ENCODE measurements at places on chromosomes 16 and 17.

DNA sequence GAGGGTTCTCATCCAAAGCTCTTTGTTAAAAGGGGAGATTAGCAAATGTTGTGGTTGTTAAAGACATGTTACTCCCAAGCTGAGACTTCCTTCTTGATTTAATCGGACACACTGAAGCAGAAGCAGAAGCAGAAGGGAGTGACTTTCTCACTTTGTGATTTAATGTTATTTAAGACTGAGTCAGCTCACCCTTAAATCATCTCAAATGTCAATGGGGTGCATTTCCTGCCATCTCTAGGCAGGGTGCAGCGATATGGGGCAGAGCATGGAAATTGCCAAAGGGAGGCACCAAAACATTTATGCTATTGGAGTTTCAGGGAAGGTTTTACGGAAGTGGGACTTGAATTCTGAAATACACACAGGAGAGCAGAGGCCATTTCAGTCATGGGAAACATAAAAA lies 283.6 kb downstream of the ABCC12 start:
- no peak for DNase-seq

GRCh38 chr17:78665952-78666920 lies 89.0 kb upstream of the DNAH17 start:
- no peak for DNase-seq

GRCh38 chr16:51509336-51509735 lies 358.3 kb upstream of the SALL1 start:
- DNase-seq = no peak

- no peak for DNase-seq
Measured at GRCh38 chr16:67304020-67304419, 22.5 kb downstream of the KCTD19 start.

GRCh38 chr16:89122322-89122851 lies 28.7 kb downstream of the ACSF3 start:
- no peak for DNase-seq

DNA sequence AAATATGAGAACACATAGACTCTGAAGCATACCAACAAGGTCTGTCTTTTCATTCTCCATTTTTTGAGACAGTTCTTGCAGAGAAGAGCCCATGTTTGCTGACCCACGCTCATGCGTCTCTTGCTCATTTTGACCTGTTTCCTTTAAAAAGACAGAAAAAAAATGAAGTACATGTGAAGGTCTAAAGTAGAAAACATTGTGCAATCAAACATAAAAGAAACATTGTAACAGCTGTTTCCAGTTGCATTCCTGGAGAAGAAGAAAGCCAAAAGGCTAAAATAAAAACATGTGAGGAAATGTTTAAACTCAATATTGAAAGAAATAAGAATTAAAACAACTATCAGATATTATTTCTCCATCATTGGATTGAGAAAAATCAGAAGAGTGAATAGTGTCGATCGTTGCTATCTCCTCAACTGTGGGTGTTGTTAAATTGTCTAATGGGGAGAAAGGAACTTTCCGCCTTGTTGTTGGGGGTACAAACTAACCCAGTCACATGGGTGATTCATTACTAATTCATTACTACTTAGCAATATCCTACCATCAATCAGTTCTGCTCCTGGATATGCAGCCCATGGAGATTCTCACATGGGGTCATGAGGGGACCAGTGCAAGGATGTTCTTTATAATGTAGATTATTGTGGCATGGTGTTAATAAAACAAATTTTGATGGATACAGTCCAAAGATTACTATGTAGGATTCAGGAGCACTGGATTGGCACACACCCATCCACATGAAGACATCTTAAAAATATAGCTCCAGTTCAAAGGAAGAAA lies 9.5 kb downstream of the ABCA9 start:
- DNase-seq = no peak

DNA sequence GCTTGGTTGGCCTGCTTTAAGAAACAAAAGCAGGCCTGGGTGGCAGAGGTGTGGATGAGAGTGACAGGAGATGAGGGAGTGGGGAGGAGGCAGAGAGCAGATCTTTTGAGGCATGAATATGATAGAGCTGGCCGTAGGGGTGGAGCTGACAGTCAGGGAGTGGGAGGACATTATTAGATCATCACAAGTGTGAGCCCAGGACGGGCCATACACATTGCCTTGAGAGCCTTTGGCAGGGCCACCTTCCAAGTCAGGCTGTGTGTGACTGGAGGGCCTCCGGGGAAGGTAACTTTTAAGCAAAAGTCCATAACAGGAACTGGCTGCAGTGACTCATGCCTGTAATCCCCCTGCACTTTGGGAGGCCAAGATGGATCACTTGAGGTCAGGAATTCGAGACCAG lies 26.3 kb downstream of the GINS3 start:
- no peak for DNase-seq

GRCh38 chr17:10091046-10091445 lies 107.4 kb downstream of the GAS7 start:
- DNase-seq = no peak

GRCh38 chr16:27235055-27235937 lies 32.0 kb downstream of the KDM8 start:
- DNase-seq = peak; percentile 52

- no peak for DNase-seq
Measured at GRCh38 chr17:41118721-41119120, 548 bp upstream of the KRTAP4-11 start.

- DNase-seq = no peak
Measured at GRCh38 chr17:39239640-39240314, 14.0 kb upstream of the STAC2 start.

- DNase-seq = peak; percentile 48
Measured at GRCh38 chr16:77794586-77794985, 6.2 kb downstream of the VAT1L start.

- peak; percentile 42 for DNase-seq
Measured at GRCh38 chr17:70110443-70110880, 35.4 kb downstream of the KCNJ16 start.

GRCh38 chr17:31695456-31696090 lies 163.5 kb downstream of the COPRS start:
- no peak for DNase-seq

- no peak for DNase-seq
Measured at GRCh38 chr17:18981642-18982424, 22.7 kb downstream of the FAM83G start.

GRCh38 chr17:64092113-64092512 lies 37.8 kb downstream of the ERN1 start:
- no peak for DNase-seq

- DNase-seq = no peak
Measured at GRCh38 chr16:4358236-4358635, 7.1 kb upstream of the PAM16 start.

DNA sequence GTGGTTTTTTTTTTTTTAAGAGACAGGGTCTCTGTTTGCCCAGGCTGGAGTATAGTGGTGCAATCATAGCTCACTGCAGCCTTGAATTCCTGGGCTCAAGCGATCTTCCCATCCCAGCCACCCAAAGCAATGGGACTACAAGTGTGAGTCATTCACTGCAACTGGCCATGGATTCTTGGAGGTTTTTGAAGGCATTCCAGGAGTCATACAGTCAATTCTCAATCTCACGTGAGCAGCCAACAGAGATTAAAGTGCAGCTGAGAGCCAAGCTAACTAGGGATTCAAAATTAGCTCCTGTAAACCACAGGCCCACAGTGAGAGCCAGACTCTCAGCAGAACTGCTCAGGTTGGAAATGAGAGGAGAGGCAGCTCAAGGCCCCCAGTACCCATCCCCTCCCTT lies 30.2 kb downstream of the XPO6 start:
- peak; percentile 75 for DNase-seq

DNA sequence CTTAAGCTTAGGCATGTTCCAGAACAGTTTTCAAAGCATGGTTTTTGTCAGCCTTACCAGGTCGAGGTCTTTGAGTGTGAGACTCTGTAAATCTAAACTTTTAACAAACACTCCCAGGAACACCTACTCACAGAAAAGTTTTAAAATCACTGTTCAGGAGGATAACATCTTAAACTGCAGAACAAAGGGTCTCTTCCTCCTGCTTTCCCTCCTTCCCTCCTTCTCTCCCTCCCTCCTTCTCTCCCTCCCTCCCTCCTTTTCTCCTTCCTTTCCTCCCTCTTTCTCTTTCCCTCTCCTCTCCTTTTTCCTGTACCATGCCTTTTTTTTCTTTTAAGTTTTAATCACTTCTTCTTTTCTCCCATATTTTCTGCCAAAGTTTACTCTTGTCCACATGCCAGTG lies 153.5 kb upstream of the MAF start:
- DNase-seq = no peak

- no peak for DNase-seq
Measured at GRCh38 chr17:82315703-82316358, 1.6 kb downstream of the CD7 start.

- no peak for DNase-seq
Measured at GRCh38 chr16:72286936-72287620, 115.1 kb upstream of the PMFBP1 start.

- DNase-seq = no peak
Measured at GRCh38 chr16:8943966-8944759, 19.5 kb downstream of the USP7 start.

DNA sequence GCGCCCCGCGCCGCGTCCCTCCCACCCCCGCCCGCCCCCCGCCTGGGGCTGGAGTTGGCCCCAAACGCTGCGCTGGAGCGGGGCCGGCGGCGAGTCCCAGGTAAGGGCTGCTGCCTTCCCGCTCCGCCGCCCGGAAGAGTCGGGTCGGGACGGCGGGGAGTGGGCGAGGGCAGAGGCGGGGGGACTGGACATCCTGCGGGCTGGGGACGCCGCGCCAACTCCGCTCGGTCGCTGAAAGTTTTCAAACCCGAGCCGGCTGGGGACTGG lies 469 bp downstream of the GPRC5C start:
- no peak for DNase-seq

GRCh38 chr17:77214743-77215142 lies 74.0 kb downstream of the SEC14L1 start:
- no peak for DNase-seq

- no peak for DNase-seq
Measured at GRCh38 chr16:11734025-11734652, 8.5 kb downstream of the TXNDC11 start.

DNA sequence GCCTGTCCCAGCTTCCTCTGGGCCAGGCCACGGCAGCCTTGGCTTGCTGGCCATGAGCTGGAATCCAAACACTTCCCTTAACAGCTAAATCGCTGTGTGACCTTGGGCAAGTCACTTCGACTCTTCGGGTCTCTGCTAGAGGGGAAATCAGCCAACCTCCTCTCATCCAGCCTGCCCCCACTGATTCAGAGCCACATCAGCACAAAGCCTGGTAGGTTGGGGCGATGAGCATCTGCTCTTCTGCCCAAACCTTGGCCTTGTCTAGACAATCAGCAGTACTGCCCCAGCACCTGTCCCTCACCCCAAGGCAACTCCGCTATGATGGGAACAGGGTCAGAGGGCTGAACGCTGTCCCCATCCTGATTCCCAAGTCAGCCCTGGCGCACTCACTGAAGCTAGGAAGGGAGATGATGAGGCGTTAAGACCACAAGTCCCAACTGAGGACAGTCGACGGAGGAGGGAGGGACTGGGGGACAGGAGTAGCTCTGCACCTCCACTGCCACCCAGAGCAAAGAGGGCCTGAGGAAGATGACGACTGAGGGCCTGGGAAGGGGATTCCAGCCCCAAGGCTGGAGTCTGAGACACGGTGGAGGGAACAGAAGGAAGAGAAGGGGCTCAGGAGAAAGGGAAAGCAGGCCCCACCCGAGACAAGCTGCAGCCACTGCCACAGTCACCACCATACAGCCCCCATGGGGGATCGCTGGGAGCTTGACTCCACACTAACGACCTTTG lies 1.3 kb downstream of the CLUH start:
- DNase-seq = no peak

DNA sequence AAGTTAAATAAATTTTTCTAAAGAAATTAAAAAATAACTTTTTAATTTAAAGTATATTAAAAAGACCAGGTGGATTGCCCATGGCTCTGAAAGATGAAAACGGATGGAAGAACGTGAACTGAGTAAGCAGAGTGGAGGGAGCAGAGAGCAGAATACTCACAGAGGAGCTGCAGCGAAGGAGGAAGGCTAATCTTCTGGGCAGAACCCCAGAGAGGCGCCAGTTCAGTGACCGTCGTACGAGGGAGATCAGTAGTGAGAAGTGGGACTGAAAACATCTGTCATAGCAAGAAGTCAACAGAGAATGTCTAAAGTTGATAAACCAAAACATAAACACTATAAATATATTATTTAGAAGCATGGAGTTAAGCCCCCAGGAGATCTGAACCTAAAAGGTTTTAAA lies 34.9 kb downstream of the UBE2G1 start:
- DNase-seq = no peak
